Stomach (tissue), 19 donors: ENCODE measurements at places on chromosomes 2 and 18. TPM values are rescaled to one million over a fixed set of nuclear protein-coding genes. Genes with fewer than 3 reads are reported as not detected.

The CABYR gene
- 9.4 TPM for total RNA-seq

The IL36A gene
- total RNA-seq: not detected

DNA sequence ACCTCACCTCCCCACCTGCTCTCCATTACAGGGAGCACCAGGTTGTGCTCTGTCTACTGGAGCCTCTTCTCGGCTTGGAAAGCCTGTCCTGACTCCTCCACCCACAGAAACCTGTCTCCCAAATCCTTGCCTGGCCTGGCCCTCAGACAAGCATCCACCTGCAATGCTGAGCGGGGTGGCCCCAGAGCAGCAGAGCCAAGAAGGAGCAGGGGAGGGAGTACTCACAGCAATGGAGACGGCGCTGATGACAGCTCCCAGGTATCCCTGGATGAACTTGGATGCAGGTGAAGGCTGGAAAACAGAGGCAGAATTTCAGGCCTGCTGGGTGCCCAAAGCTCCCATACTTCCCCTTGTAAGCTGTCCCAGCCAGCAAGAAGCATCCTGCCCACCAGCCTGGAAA is 72.8 kb downstream of the SFXN5 start:
- no peaks in the 10 kb centered on the region for H3K27me3 ChIP-seq
- peaks cover 4% of the 10 kb centered on the region for H3K36me3 ChIP-seq
- H3K27ac ChIP-seq: no peak overlapping the region
- H3K4me1 ChIP-seq: no peaks in the 10 kb centered on the region

GRCh38 chr2:232900811-232901735 is 31.0 kb downstream of the SNORC start:
- no peak overlapping the region for H3K4me3 ChIP-seq
- no peak overlapping the region for H3K27ac ChIP-seq
- peak; percentile 20 for DNase-seq
- no peaks in the 10 kb centered on the region for H3K27me3 ChIP-seq
- no peaks in the 10 kb centered on the region for H3K36me3 ChIP-seq

DNA sequence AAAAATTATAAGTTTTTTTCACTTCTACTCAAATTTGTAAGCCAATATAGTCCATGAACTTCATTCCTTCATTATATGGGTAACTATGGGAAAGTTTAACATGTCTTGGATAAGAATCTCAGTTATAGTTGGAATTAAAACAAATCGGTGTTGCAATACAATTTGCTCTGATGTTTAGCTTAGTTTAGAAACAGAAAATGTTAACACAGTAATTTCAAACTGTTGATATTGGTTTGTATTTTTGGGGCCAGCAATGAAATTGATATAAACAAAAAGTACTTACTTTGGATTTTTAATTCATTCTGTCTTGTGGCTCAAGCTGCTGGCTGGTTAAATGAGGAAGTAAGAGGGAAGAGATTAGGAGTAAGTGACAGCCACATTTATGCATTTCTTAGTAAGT is 368.5 kb upstream of the NT5C1B start:
- H3K27ac ChIP-seq: no peak overlapping the region
- no peak overlapping the region for H3K4me3 ChIP-seq
- DNase-seq: no peak
- H3K4me1 ChIP-seq: peaks cover 13% of the 10 kb centered on the region
- no peaks in the 10 kb centered on the region for H3K36me3 ChIP-seq

DNA sequence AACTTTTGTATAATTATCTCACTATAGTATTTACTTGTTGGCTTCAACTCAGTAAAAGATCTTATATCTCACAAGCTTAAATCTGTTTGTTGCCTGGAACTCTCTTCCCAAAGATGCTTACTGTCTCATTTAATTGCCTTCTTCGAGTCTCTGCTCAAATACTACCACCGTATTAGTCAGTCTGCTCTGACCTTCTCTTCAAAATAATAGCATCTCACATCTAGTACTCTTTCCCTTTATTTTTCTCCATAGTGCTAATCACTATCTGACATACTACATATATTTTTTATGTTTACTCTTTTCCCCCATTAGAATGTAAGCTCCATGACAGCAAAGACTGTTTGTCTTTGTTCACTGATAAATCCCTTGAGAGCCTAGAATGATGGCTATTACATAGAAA is 10.6 kb upstream of the MPP4 start:
- no peaks in the 10 kb centered on the region for H3K27me3 ChIP-seq
- H3K36me3 ChIP-seq: peaks cover 87% of the 10 kb centered on the region
- DNase-seq: no peak

DNA sequence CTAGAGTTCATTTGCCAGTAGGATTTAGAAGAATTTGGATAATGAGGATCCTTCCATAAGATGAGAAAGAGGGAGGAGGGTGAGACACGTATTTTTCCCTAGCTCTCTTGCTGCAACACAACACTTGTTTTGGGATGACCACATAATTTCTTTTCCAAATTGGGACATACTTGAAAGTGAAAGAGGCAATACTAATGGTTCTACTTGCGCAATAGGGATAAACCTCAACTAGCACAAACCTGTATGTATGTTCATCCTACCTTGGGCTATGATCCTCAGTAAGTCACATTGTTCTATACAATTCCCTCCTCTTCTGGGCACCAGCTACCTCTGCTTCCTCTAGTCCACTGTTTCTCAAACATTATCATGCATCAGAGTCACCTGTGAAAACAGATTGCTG is 1208.8 kb upstream of the LRRTM1 start:
- H3K27ac ChIP-seq: no peak overlapping the region
- no peak overlapping the region for H3K4me3 ChIP-seq
- H3K4me1 ChIP-seq: no peaks in the 10 kb centered on the region

DNA sequence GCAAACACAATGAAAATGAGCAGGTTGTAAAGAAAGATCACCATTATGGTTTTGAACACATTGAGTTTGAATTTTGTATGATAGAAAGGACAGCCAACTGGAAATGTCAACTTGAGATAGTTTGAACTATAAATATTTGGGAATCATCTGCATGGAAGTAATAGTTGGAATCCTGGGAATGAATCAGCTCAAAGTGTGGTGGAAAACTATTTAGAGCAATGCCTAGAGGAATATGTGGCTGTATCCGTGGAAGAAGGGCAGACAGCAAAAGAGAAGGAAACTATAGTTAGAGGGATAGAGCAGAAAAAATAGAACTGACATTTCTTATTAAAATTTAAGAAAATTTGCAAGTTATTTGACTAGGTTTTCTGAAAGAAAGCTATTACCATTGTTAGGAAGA is 112.5 kb upstream of the OTX1 start:
- peaks cover 6% of the 10 kb centered on the region for H3K36me3 ChIP-seq
- H3K4me1 ChIP-seq: no peaks in the 10 kb centered on the region
- H3K27ac ChIP-seq: no peak overlapping the region
- DNase-seq: no peak
- no peaks in the 10 kb centered on the region for H3K27me3 ChIP-seq

- peaks cover 10% of the 10 kb centered on the region for H3K4me1 ChIP-seq
- H3K27me3 ChIP-seq: no peaks in the 10 kb centered on the region
- peak; percentile 77 for DNase-seq
- H3K36me3 ChIP-seq: no peaks in the 10 kb centered on the region
- peak overlapping the region; percentile 75 for H3K27ac ChIP-seq
Observed at GRCh38 chr2:136135921-136136906, 18.3 kb upstream of the CXCR4 start.

DNA sequence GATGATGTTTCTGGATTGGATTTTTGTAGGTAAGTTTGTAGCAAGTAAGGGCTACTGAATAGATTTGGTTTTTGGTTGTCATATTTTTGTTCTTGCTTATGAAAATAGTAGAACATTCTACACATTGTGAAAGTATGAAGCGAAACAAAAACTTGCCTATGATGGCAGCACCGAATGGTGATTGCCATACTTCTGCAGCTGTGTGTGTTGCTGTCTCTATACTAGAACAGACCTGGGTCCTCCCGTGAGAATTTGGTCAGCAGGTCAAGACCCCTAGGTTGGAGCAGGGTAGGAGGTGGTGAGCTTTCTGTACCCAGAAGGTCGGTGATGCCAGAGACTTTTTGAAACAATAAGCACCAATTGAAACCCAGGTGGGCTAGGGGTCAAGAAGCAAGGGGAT is 322.6 kb downstream of the PRKCE start:
- no peak overlapping the region for H3K4me3 ChIP-seq
- no peak for DNase-seq
- H3K4me1 ChIP-seq: no peaks in the 10 kb centered on the region
- H3K27me3 ChIP-seq: no peaks in the 10 kb centered on the region
- H3K36me3 ChIP-seq: no peaks in the 10 kb centered on the region
